ENCODE measurements at places on chromosomes 13 and 19.

GRCh38 chr13:44730099-44730498 is 154.0 kb upstream of the TSC22D1 start:
- no peak for DNase-seq

DNA sequence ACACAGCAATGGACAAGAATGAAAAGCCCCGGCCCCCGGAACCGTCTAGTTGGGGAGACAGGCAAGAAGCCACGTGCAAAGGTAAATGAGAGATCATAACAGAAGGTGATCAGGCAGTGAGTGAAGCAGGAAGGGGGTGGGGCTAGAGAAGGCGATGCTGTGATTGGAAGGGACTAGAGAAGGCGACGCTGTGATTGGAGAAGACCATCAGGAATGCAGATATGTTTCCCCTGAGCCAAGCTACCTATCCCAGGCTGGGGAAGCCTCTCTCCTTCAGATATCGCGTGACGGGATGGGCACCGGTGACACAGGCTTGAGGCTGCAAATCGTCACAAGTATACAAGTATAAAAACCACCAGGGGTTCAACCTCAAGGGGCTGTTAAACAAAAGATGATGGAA is 21.8 kb downstream of the DCAF15 start:
- DNase-seq, result no peak

DNA sequence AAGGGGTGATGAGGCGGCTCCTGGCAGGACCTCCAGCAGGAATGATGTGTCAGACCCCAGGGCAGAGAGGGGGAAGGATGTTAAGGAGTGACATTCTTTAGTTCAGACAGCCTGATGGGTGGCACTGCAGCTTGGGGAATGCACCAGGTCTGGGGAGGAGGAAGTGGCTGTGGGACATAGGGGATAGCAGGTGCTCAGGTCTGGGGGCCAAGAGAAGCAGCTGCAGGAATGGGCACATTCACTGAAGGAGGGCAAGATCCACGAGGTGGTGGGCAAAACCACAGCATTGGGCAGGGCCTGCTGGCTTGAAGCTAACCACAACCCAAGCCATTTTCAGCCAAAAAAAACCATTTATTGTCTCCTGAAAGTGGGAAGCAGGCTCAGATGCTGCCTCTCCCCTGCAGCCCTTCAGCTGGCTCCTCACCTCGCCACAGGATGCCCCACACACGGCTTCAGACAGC is 26.5 kb downstream of the COMP start:
- DNase-seq, result no peak

DNA sequence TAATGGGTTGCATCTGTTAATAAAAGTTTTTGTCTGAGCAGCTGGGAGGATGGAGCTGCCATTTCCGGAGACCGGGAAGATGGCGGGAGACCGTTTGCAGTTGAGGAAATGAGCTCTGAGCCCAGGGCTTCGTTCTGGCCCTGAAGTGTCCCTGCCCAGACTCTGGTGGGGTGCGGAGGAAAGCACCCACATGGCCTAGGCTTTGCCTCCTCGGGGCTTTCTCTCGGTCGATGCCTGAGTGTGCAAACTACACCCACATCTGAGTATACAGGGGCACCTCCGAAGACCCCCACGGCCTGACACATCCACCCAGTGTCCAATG is 15.6 kb upstream of the NANOS3 start:
- DNase-seq, result no peak

GRCh38 chr19:6720369-6721137 is at the start of gene C3:
Gene C3, minus strand, starts transcription at chr19:6720650. Its CDS starts 61 bp downstream, at chr19:6720589.
- DNase-seq, result no peak

GRCh38 chr19:33580026-33580644 is 41.6 kb upstream of the CHST8 start:
- no peak for DNase-seq

DNA sequence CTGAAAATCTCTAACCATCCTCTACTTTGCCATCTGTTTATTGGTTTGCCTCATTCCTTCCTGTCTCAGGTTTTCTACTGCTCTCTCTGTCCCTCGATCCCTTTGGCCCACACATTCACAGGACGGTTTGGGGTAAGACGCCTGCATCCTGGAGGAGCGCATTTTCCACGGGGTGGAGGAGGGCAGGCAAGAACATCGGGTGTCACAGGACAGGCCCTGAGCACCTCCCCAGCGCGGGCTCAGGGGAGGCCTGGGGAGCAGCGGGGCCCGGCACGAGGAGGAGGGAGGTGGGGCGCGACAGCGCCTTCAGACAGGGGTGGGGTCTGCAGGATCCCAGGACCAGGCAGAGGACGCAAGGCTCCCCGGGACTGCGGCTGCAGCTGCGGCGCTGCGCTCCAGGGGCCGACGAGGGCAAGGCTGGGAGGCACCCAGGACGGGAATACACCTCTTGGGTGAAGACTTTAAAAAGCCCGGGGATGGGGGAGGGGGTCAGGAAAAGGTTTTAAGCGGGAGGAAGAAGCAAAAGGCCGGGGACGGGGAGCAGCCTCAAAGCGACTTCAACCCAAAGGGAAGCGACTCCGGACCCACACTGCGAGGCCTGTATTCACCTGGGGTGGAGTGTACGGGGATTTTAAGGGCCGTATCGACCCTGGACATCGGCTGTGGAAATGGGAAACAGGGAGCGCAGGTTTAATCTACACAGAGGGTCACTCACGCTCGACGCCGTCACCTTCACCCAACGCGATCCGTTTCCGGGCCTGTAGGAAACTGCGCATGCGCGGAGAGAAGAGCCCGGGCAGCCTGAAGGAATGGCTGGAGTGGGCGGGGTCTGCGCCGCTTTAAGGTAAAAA is at the start of gene ZNF415:
Gene ZNF415 (minus strand): TSS at position 770 of the 851 bp plus-strand sequence. CDS start 10,234 bp downstream, outside the sequence.
- DNase-seq, result peak; percentile 42

DNA sequence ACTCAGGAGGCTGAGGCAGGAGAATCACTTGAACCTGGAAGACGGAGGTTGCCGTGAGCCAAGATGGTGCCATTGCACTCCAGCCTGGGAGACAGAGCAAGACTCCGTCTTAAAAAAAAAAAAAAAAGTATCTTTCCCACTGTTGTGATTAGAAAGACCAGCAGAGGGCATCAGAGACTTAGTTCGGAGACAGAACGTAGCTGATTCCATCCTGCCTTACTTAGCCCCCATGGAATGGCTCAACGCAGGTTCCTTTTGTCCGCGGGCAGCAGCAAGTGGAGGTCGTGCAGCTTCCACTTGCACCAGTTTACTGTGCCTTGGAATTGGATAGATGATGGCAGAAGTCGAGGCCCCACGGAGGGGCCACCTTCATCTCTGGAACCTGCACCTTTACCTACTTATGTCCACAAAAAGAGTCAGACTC is 8.1 kb downstream of the TIMM29 start:
- DNase-seq, result peak; percentile 49
